H1 (cell line): ENCODE measurements at places on chromosomes 2 and 18.
A peak's percentile ranks its signal among the peaks of the same experiment; 100 is the strongest.

- no peak for DNase-seq
Measured at GRCh38 chr2:160349306-160349705, 144.3 kb downstream of the RBMS1 start.

DNA sequence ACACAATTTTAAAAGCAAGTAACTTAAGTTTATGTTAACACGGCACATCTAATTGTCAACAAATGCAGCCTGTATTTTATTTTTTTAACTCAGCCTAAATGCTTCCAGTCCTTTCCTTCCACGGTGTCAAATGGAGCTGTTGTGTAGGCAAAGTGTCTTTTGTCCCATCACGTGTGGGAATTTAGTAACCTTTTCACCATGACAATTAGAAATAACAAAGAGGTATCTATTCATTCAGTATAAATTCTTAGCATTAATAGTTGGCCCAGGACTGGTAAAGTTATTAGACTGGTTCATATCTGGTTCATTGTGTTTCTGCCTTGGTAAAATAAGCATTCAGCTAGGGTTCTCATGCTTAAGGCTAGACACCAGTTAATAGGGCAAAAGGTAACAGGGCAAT lies 47.9 kb downstream of the FRZB start:
- no peak for DNase-seq

GRCh38 chr2:170340693-170341068 lies 162.7 kb downstream of the MYO3B start:
- no peak for DNase-seq

DNA sequence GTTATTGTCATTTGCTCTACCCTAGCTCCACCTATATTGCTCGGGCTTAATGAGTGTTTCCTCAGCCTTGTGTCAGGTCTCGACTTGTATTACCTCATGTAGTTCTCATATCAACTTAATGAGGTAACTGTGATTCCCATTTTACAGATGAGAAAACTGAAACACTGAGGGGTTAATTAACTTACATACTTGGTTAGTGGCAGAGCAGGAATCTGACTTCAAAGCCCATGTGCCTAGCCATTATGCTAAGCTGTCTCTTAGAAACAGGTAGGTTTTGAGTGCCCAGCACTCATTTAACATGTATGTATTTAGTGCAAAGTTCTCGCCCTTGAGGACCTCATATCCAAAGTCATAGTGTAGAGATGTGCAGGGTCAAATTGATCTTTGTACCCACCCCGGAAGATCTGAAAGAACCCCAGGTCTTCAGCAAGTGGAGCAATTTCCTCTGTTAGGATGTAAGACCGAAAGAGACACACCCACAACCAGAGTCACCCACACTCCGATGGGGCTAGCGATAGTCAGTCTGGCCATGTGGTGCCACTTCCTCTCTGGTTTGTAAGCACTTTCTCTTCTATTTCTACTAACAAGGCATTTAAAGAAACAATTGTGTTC lies 121.0 kb upstream of the SLC39A10 start:
- no peak for DNase-seq

GRCh38 chr2:169824373-169825333 lies at the start of gene METTL5:
Gene METTL5 (minus strand): TSS chr2:169824905. CDS start chr2:169824597, 308 bp downstream.
- peak; percentile 94 for DNase-seq

DNA sequence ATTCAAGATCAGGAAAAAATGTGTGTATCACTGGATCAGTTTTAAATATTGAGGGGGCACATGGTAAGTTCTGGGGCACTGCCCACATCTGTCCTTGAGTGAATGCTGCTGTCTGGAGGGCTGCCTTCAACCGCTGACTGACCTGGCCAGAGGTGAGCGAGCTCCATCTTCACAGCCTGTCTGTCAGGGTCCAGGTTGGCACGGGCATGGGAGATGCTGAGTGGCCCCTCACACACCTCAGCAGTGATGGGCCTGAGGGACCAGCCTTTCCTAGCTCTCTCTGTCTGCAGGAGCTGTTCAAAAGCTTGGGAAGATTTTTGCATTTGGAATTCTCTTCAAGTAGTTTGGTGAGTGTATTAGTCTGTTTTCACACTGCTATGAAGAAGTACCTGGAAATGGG lies 114.8 kb upstream of the ALKAL2 start:
- peak; percentile 13 for DNase-seq

GRCh38 chr2:44139741-44140140 lies 28.9 kb upstream of the PPM1B start:
- no peak for DNase-seq

DNA sequence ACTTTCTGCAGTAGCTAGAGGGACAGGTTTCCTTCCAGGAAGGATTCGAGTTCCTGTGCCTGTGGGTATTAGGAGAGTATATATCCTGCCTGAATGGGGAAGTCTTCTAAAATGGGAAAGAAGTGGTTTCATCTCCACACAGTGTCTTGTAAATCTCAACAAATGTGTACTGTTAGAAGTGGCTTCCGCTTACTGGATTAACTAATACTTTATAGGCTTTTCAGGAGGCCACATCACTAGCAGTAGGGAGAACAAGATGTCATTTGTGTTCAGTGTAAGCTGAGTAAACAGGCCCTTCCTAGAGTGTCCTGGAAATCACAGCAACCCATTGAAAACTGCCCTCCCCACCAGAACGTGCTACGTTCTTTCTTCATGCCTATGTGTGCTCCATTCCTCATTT lies 12.5 kb upstream of the POLR1B start:
- no peak for DNase-seq

DNA sequence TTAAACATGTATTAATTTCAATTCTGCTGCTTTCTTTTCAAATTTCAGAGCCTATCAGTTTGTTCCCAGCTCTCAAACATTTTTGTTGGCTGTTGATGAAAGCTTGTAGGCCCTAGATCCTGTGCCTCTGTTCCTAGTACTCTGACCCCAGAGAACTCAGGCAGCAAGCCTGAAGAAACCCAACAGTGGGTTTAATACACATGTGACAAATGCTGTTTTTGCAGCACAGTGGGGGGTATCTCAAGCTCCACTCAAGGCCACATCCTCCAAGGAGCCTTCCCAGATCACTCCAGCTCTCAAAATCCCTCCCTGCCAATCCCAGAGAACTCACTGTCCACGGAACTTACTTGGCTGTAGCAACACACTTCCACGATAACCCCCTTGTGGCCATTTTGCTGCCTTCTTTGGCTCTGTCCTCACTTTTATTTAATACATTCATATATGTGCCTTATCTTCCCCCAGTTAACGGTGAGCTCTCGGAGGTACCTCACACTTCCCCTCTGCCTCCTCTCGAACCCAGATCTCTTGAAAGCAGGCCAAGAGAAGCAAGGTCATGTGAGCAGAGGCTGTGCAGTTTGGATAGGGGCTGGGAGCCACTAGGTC lies 122.4 kb downstream of the TNS1 start:
- no peak for DNase-seq

DNA sequence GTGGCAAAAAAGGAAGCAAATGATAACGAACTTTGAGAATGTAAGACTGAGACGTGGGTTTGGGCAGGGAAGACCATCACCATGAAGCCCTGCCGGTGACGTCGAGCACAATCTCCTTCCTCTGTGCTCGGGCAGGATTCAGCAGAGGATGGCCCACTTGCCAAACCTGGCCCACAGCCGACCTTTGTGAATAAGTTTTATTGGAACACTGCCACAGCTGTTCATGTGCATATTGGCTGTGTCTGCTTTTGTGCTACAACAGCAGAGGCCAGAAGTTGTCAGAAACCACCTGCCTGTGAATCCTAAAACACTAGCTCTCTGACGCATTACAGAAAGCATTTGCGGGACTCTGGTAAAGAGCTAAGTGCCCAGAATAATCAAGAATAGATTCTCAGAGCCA lies 223.9 kb downstream of the MYT1L start:
- DNase-seq: no peak

DNA sequence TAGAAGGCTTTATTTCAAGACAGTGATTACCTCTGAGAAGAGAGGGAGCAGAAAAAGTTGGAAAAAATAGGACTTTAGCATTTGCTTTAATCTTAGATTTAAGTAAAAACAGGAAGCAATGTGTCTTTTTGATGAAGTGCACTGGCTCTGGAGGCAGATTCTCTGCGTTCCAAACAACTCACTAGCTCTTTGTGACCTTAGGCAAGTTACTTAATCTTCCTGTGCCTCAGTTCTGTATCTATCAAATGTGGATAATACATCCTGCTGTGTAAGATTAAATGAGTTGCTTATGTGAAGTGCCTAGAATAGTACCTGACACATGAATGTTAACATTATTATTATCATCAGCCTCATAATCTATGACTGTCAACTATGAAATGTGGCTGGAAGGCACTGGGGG lies 42.3 kb downstream of the RPRD1A start:
- no peak for DNase-seq

- no peak for DNase-seq
Measured at GRCh38 chr2:23208339-23208738, 176.6 kb upstream of the KLHL29 start.

DNA sequence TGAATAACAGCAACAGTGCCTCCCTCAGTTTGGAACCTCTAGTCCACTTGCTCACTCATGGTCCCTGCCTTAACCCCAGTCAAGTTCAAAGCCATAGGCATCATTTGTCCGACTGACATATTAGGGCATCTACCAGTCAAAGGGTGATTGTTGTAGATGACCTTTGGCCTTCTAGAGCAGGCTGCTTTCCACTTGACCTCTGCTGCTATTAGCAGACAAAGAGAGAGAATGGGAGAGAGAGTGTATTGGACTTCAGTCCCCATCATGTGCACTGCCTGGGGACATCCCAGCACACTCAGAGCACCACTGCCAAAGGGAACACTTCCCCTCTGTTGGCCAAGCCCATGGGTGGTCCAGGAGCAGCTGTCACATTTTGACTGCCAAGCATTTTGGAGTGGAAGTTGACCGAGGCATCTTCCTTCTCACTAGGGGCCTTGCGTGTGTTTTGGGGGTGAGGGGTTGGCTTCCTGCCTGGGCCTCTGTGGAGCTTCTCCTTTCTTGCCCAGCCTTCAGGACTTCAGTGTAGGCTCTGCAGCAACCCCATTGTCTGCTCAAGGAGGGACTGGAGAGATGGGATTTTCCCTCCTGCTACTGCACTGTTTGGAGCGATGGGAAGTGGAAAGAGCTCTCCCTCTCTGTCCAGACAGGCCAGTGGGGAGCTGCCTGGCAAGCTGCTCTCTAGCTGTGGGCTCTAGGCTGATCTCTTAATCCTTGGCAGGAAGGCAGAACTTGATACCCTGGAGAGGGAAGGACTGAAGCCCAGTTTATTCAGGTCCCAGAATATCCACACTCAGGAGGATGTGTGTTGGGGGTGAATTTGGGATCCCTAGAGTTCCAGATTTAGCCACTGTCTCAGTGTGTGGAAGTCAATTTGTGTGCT lies 68.1 kb downstream of the TMEM247 start:
- DNase-seq: peak; percentile 22

- DNase-seq: no peak
Measured at GRCh38 chr2:69888451-69888850, 5.3 kb upstream of the SNRNP27 start.

GRCh38 chr2:3307901-3308300 lies 69.7 kb downstream of the EIPR1 start:
- DNase-seq: no peak

GRCh38 chr18:39653221-39653620 lies 2087.6 kb upstream of the CELF4 start:
- no peak for DNase-seq

DNA sequence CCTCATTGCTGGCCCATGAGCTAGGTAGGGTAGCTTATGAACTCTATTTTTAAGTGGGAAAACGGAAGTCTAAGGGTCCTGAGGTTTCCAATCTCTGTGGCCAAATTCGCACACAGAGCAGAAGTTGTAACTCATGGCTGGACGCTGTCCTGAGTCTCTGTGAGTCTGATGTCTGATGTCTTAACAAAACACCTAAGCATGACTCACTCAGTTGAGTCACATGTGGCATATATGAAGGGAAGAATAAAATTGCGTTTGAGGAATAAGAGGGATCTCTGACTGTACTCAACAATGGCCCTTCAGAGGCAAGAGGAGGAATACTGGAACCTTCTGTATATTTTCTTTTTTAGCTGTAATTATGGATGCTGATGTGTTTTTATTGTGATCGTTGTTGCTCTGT lies 569.7 kb downstream of the RIT2 start:
- no peak for DNase-seq

DNA sequence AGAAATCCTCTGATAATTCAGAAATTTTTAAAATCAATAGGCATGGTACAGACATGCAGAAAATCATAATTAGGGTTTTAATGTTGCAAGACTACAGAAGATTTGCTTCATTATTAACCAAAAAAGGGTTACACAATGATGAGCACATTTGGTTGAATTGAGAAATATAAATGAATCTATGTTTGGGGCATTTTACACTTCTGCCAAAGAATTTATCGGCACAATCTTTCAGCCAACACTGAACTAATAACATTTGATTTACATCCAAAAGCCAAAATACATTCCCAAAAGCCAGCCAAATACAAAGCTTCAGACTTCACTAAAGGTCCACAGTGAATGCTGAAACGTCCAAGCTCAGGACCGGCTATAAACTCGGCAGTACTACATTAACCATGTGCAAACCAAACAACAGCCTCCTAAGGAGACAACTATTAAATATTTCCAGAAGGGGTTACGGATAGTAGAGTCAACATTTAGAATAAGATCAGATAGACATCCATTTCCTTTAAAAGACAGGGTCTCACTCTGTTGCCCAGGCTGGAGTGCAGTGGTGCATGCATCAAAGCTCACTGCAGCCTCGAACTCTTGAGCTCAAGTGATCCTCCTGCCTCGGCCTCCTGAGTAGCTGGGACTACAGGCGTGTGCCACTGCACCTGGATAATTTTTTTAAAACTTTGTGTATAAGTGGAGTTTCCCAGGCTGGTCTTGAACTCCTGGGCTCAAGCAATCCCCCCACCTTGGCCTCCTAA lies 29.4 kb downstream of the SPRED2 start:
- no peak for DNase-seq

GRCh38 chr2:218444692-218445357 lies 25.9 kb downstream of the VIL1 start:
- DNase-seq: no peak

DNA sequence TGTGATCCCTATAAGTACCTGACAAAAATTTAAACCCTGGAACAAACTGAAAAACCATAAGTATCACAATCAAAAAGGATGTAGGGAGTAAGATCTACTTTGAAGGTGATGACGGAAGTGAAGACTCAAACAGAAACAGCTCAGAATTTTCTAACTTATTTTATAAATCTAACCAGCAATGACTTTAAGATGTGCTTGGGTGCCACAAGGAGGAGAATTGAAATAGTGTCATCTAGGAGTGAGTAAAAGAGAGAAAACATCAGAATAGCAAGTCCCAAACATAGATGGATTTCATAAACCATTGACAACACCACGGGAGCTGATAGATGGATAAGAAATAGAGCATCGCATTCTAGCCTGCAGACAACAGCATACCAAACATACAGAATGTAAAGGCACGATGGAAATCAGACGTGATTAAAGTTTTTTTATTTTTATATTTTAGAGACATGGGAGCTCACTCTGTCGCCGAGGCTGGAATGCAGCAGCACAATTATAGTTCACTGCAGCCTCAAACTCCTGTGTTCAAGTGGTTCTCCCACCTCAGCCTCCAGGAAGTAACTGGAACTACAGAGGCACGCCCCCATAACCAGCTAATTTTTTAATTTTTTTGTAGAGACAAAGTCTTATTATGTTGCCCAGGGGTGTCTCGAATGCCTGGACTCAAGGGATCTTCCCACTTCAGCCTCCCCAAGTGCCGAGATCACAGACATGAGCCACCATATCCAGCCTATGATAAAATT lies 36.9 kb downstream of the MAP3K19 start:
- DNase-seq: no peak

- no peak for DNase-seq
Measured at GRCh38 chr2:8118940-8119781, 562.7 kb upstream of the ID2 start.
